ENCODE measurements at places on chromosomes 7 and 10.

DNA sequence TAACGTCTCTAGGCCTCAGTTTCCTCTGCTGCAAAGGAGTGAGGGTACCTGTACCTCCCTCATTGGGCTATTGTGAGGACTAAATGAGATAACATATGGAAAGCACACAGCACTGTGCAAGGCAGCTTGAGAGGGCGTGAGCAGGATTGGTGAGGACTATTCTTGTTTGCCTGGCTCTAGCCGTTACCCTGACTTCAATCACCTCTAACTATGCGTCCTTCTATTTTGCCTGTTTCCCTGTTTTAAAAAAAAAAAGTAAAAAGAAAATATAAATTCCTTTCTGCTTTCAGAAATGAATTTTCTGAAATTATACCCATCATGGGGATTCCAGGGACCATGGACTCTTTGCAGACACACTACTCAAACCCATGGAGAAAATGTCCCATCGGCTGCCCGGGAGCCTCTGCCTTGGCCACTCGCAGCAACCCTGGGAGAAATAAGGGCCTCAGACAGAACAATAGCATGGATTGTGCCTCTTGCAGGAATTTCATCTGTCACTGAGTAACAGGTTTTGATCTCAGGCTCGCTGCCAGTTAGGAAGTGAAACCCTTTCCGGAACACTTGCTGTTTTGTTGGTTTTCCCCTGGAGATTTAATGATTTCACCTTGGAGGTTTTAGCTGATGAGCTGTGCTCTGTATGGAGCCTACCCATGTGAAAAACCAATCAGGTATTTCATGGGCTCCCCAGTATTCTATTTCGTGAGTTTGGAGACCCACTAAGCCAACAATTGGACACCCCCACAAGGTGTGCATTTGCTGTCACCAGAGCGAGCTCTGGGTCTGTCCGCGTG, 55.6 kb downstream of the STEAP1B start:
- DNase-seq = no peak

GRCh38 chr7:150337659-150338081, 3.8 kb downstream of the RARRES2 start:
- DNase-seq = no peak

DNA sequence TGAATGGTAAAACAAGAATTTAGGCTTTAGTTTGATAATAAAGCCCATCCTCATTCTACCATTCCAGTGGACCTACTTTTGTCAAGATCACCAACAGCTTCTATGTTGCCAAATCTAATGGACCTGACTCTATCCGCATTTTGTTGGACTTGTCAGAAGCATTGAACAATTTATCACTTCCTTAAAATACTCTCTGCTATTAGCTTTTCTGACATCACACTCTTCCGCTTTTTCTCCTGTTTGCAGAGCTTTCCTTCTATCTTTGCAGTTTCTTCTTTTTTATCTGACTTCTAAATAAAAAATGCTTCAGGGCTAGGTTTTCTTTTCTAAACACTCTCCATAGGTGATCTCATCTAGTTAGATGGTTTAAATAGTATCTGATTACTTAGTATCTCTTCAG, 42.7 kb upstream of the SMIM30 start:
- no peak for DNase-seq

DNA sequence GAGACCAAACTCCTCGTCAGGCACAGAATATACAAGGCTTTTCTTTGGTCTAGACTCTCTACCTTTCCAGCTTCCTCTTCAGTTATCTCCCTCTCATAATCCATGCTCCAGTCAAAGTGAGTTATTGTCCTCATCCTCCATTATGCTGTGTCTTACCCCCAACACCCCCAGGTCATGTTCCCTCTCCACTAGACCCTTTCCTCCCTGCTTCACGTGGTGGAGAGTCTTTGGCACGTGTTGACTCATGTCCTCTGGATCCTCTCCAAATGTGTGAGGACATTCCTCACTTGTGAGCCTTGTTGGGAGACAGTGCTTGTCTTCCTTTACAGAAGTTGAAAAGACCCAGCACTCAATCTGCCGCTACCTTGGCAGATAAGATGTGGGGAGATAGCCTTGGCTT, 36.0 kb upstream of the DLD start:
- DNase-seq = no peak

DNA sequence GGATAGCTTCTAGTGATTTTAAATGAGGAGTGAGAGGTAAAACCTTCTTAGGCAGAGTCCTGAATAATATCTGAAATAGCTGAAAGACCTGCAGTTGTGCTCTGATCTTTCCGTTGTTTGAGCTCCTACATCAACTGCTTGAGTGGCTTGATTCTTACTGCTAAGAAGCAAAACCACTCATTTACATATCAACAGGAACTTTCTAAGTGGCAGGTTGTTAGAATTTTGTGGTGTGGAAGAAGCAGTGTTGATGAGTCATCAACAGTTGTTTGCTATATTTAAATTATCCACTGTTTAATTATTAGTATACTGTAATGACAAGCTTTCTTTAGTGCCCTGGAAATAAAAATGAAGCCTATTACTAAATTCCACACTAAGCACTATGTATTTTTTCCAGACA, 689.5 kb downstream of the DNAJB9 start:
- DNase-seq = no peak

DNA sequence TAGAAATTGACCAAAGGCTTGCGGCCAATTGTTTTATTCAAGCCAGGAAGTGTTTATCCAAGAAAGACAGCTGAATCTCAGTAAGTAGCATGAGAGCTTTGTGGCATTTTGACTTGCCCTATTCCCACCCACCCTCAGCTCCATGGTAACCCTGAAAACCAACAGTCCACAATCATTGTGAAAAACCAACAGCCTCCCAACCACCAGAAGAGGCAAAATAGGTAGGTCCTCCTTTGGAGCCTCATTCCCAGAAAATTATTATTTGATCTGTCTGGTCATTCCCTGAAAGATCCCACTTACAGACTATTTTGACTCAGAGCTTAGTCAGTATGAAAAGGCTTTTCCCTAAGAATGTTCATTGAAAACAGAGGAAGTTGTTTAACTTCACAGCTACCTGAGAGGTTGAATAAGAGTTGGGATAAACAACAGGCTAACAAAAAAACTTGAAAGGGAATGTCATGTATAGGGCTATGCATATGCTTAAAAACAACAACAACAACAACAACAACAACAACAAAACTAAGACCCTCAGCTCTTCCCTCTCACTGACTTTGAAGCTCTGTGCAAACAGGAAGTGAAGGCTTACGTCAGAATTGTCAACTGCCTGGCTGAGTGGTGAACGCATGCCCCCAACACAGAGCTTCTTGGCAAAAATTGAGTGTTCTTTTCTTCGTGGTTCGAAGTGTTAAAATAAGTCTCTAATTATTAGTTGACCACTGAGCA, 11.2 kb downstream of the KPNA7 start:
- DNase-seq = no peak

DNA sequence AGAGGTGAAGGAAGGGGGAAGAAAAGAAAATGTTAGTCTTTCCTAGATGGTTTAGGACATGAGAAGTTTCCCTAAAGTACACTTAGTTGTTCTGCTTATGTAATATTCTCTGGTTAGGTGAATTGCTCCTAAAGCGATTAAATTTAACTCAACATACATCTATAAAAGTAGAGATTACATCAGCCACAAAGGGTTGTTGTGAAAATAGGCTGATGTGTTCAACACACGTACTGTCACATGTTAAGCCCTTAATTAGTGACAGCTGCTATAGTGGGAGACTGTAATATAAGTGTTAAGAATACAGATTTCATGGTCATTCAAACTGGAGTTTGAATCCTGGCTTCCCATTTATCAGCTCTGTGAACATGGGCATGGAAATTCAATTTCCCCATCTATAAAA, 12.8 kb downstream of the HECTD2 start:
- no peak for DNase-seq
